Vagina (tissue), 2 donors: ENCODE measurements at places on chromosomes 16 and 17.

- peak within 1 kb of the TSS; percentile 84 for H3K4me3 ChIP-seq
- peaks cover 36% of the 10 kb centered on the region for H3K4me1 ChIP-seq
- no peaks in the 10 kb centered on the region for H3K27me3 ChIP-seq
- H3K36me3 ChIP-seq, result no peaks in the 10 kb centered on the region
- no peak for DNase-seq
- H3K27ac ChIP-seq, result peak within 1 kb of the TSS; percentile 86
These were observed at the start of gene KLHL36 for GRCh38 chr16:84647828-84648594. KLHL36 (plus strand) TSS chr16:84648511; CDS start chr16:84650868, 2,357 bp downstream.

GRCh38 chr16:16029431-16030011 is 80.1 kb downstream of the ABCC1 start:
- H3K4me3 ChIP-seq, result no peak overlapping the region
- DNase-seq, result no peak
- peak overlapping the region; percentile 25 for H3K27ac ChIP-seq
- no peaks in the 10 kb centered on the region for H3K27me3 ChIP-seq
- H3K36me3 ChIP-seq, result peaks cover 4% of the 10 kb centered on the region

- peaks cover 2% of the 10 kb centered on the region for H3K4me1 ChIP-seq
- no peak for DNase-seq
- no peak overlapping the region for H3K4me3 ChIP-seq
- H3K36me3 ChIP-seq, result no peaks in the 10 kb centered on the region
These were observed 408.2 kb downstream of the SEC14L1 start for GRCh38 chr17:77548967-77549366.

GRCh38 chr16:253833-254232 is 19.2 kb downstream of the FAM234A start:
- no peak for DNase-seq
- peaks cover 28% of the 10 kb centered on the region for H3K36me3 ChIP-seq
- no peaks in the 10 kb centered on the region for H3K27me3 ChIP-seq
- H3K27ac ChIP-seq, result no peak overlapping the region
- H3K4me3 ChIP-seq, result no peak overlapping the region
- no peaks in the 10 kb centered on the region for H3K4me1 ChIP-seq

GRCh38 chr16:2195322-2196161 is 863 bp downstream of the CASKIN1 start:
- H3K4me3 ChIP-seq, result peak overlapping the region; percentile 55
- DNase-seq, result no peak
- no peak overlapping the region for H3K27ac ChIP-seq
- H3K4me1 ChIP-seq, result peaks cover 18% of the 10 kb centered on the region
- H3K27me3 ChIP-seq, result peaks cover 11% of the 10 kb centered on the region

DNA sequence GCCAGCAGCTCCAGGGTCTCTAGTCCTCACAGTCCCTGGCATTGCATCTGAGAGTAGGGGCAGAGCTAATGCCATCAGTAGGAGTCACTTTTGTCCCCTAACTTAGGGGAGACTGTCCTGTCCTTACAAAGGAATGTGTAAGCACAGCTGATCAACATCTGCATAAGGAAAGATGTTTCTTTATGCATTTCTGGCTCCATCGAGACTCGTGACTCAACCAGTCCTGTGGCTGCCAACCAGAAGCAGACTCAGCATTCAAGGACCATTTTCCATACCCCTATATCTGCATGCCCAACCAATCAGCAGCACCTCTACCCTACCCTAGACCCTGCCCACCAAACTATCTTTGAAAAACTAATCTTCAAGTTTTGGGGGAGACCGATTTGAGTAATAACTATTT is 8.2 kb upstream of the MPP2 start:
- H3K27me3 ChIP-seq, result no peaks in the 10 kb centered on the region
- no peak overlapping the region for H3K4me3 ChIP-seq
- no peaks in the 10 kb centered on the region for H3K36me3 ChIP-seq
- H3K27ac ChIP-seq, result no peak overlapping the region
- peaks cover 12% of the 10 kb centered on the region for H3K4me1 ChIP-seq

DNA sequence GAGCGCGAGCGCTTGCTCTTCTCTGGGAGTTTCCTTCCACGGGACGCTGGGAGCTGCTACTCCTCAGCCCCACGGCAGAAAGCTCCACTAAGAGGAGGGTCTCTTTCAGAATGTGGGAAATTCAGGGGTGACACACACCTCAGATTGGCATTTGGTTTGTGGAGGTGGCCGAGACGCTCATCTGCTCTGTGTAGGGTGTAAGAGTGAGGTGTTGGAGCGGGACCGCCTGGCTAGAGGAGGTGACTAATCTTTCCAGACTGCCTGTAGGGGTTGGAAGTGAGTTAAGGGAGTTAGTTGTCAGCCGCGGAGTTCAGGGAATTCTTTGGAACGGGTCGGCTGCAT is 735 bp downstream of the PSMD11 start:
- no peaks in the 10 kb centered on the region for H3K36me3 ChIP-seq
- H3K4me3 ChIP-seq, result peak overlapping the region; percentile 99
- DNase-seq, result no peak
- peaks cover 28% of the 10 kb centered on the region for H3K4me1 ChIP-seq
- peak overlapping the region; percentile 81 for H3K27ac ChIP-seq

- no peak for DNase-seq
- no peaks in the 10 kb centered on the region for H3K36me3 ChIP-seq
- H3K27ac ChIP-seq, result no peak overlapping the region
These were observed 18.4 kb upstream of the GPRC5C start for GRCh38 chr17:74413491-74413890.

DNA sequence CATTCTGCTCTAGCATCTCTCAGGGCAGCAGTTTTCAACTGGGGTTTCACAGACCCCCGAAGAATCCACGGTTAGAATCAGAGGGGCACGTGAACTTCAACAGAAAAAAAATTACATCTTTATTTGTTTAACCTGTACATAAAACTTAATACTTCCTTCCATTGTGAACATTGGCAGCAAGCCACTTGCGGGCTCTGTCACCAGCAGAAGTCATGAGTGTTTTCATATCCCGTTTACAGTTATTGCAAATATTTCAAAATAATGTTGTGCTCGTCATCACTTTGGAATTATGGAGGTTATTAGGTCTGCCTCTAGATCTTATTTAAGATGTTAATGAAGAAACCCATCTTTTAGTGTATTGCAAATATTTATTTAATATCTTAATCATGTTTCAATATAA is 109.8 kb downstream of the SDR42E1 start:
- no peak overlapping the region for H3K4me3 ChIP-seq
- no peak overlapping the region for H3K27ac ChIP-seq
- H3K4me1 ChIP-seq, result no peaks in the 10 kb centered on the region

- no peak overlapping the region for H3K4me3 ChIP-seq
- no peaks in the 10 kb centered on the region for H3K36me3 ChIP-seq
- no peak for DNase-seq
- no peaks in the 10 kb centered on the region for H3K27me3 ChIP-seq
- H3K27ac ChIP-seq, result no peak overlapping the region
These were observed 120.2 kb upstream of the XYLT1 start for GRCh38 chr16:17590711-17591654.

DNA sequence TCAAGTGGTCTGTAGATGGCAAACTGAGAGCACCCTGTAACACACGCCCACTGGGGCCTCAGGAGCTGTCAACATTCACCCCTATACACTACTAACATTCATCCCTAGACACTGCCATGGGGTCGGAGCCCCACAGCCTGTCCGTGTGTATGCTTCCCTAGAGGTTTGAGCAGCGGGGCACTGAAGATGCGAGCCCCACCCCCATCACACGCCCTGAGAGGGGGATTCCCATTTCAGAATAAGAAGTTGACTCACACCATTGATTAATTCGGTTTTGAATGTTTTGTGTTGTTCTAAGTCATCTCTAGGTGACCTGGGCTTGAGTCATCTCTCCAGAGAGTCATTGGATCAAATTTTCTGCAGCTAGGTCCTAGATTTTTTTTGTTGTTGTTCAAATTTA is 37.3 kb upstream of the MMD start:
- no peak for DNase-seq
- H3K27me3 ChIP-seq, result no peaks in the 10 kb centered on the region
- H3K36me3 ChIP-seq, result no peaks in the 10 kb centered on the region
- H3K27ac ChIP-seq, result no peak overlapping the region

GRCh38 chr17:3026856-3027751 is 36.3 kb downstream of the OR1D5 start:
- no peak overlapping the region for H3K27ac ChIP-seq
- H3K4me1 ChIP-seq, result no peaks in the 10 kb centered on the region
- DNase-seq, result no peak
- H3K4me3 ChIP-seq, result no peak overlapping the region

DNA sequence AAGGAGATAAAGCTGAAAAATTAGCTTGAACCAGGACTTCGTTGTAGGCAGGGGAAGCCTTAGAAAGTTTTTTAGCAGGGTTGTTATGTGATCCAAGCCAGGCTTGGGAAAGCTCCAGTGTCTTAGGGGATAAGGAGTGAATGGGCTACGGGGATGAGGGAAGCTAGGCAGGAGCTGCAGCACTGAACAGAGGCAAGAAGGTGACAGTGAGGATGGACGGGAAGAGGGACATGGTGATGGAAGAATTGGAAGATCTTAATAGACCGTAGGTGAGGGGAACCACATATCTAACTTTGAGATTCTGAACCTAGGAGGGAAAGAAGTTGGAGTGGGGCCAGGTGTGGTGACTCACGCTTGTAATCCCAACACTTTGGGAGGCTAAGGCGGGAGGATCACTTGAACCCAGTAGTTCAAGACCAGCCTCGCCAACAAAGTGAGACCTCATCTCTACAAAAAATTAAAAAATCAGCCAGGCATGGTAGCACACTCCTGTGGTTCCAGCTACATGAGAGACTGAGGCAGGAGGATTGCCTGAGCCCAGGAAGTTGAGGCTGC is 3.2 kb downstream of the RHBDL3 start:
- H3K27ac ChIP-seq, result no peak overlapping the region
- no peak overlapping the region for H3K4me3 ChIP-seq
- H3K4me1 ChIP-seq, result peaks cover 34% of the 10 kb centered on the region
- H3K27me3 ChIP-seq, result no peaks in the 10 kb centered on the region
- no peak for DNase-seq
- H3K36me3 ChIP-seq, result no peaks in the 10 kb centered on the region

DNA sequence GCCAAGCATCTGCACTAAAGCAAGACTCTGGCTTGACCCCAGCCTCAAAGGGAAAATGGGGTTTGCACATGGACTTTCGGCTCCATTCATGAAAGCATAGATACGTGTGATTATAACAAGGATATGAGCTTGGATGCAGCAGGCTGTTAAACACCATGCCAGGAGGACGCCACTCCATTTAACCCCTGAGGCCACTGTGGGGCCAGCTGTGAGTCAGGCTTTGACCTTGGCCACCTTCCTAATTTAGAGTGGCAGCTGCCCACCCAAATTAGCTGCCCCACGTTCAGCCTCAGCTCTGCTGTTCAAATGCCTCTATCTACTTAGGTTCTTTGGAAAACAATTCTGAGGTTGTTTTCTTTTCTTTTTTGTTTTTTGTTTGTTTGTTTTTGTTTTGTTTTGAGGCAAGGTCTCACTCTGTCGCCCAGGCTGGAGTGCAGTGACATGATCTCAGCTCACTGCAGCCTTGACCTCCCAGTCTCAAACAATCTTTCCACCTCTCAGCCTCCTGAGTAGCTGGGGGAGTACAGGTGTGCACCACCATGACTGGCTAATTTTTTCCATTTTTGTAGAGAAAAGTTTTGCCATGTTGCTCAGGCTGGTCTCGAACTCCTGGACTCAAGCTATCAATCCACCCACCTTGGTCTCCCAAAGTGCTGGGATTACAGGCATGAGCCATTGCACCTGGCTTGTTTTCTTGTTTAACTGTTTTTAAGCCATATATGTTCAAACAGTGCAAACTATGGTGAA is 23.2 kb upstream of the KIFC3 start:
- H3K4me3 ChIP-seq, result no peak overlapping the region
- H3K36me3 ChIP-seq, result no peaks in the 10 kb centered on the region
- DNase-seq, result no peak

- no peak overlapping the region for H3K4me3 ChIP-seq
- DNase-seq, result no peak
- H3K4me1 ChIP-seq, result peaks cover 2% of the 10 kb centered on the region
- H3K27ac ChIP-seq, result no peak overlapping the region
- no peaks in the 10 kb centered on the region for H3K27me3 ChIP-seq
- H3K36me3 ChIP-seq, result no peaks in the 10 kb centered on the region
These were observed 1.4 kb upstream of the IL34 start for GRCh38 chr16:70644763-70645597.

DNA sequence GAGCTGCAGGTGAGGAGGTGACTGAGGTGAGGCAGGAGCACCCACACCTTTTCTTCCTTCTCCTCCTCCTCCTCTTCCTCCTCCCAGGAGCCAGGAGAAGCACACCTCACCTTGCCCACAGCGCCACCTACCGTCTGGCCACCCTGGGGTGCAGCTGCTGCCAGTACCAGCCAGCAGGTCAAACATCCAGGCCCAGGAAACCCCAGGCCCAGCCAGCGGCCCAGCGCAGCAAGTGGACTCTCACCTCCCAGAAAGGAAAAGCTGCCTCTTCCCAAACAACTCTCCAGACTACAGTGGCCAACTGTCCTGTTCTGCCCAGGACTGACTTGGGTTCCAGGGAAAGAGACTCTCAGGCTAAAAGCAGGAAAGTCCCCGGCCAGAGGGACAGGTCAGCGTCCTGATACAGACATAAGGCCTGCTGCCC is 22.7 kb downstream of the PEMT start:
- peaks cover 41% of the 10 kb centered on the region for H3K4me1 ChIP-seq
- H3K27ac ChIP-seq, result no peak overlapping the region
- H3K36me3 ChIP-seq, result no peaks in the 10 kb centered on the region
- H3K27me3 ChIP-seq, result no peaks in the 10 kb centered on the region
- no peak for DNase-seq
- H3K4me3 ChIP-seq, result no peak overlapping the region
